ENCODE measurements at places on chromosomes 1 and 21.

GRCh38 chr1:67821263-67821662 is 12.0 kb downstream of the GNG12 start:
- no peak for DNase-seq

DNA sequence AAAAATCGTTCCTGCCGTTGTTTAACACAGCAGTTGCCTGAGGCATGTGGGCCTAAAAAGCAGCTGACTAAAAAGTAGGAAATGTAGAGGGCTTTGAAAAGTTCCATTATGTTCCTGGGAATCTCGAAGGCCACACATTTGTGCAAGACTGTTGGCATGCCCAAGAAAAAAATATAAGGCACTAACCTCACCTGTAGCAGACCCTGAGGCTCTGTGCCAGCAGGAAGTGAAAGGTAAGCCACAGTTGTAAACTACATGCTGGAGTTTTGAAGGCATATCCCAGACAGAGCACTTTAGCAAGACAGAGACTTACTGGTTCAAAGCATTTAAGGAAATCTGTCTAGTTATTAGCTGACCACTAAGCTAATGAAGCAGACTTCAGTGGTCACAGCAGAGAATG is 52.7 kb downstream of the TRMT1L start:
- no peak for DNase-seq

GRCh38 chr1:4083231-4084047 is 183.4 kb upstream of the C1orf174 start:
- DNase-seq: no peak

- no peak for DNase-seq
These were observed 63.4 kb downstream of the B3GALT5 start for GRCh38 chr21:39675993-39676661.

- DNase-seq: peak; percentile 84
These were observed at the start of gene RALGPS2 for GRCh38 chr1:178724728-178725465. RALGPS2 (plus strand) TSS chr1:178725244; CDS start chr1:178776765, 51,521 bp downstream.

- peak; percentile 3 for DNase-seq
These were observed 65.7 kb downstream of the TLR5 start for GRCh38 chr1:223077247-223077833.

DNA sequence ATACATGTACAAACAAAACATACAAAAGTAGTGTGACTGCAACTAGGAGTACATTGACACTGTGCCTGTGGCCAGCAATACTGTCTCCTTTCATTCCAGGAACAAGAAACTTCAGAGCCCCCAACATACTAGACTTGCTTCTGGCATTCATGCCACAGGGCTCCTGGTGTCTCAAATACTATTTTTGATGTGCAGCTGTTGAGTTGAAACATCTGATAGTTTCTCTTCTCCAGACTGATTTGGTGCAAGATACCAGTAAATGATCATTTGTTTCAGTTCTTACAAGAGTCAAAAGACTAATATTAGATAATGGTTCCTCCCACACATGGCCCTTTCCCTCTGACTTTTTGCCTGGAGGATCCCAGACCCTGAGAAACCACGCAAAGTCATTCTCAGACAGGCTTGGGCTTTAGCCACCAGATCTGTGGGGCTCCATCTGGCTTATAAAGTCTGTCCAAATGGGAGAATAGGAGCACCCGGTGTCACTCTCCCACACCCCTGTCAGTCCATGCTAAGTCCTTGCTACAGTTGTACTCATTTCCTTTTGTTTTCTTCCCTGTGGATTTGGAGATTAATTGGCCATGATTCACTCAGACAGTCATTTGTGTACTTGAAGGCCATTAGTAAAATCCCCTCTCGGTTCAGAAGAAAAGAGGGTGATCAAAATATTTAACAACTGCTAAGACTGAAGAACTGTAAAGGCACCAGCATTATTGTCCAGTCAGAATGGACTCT is 163.5 kb upstream of the RUNX1 start:
- peak; percentile 82 for DNase-seq

DNA sequence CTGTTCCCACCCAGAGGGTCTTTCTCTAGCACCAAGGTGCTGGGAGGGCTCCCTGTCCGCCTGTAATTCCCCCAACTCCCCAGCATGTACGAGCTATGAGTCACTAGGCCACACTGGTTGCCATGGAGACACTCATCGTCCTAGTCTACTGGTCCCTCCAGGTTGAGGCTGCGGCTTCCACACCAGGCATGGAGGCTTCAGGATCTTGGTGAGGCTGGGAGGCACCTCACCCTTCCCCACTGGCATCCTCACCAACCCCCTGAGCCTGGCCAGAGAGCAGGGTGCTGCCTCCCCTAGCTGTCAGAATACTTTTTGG is 75.6 kb upstream of the KAZN start:
- DNase-seq: no peak

DNA sequence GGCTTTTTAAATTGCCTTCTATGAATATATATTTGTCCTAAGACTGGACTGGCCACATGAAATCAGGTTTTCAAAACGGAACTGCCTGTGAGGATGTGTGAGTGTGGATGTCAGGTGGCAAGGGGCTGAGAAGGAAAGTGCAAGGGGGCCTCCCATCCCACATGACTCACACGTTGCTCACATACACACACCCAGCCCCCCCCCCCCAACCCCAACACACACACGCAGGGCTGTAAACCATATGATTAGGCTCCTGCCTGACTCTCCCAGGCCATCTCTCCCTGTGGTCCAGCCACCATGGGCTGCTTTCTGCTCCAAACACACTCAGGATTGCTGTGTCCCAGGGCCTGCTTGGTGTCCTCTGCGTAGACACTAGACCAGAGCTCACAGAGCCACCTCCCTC is 22.4 kb downstream of the DEGS1 start:
- peak; percentile 89 for DNase-seq

DNA sequence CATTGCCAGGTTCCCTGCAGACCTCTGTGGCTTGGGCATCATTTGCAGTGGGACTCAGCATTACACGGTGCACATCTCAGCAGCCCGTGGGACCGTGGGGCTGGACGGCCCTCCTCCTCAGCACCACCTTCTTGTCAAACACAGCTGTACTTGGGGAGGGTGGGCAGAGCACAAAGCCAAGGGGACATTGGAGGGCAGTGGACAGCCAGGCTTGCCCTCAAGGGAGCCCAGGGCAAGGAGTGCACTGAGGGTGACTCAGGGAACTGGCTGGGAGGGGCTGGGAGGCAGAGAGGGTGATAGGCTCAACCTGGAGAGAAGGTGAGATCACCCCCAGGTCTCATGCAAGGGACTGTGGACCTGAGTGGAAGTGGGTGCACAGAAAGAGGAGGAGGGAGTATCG is 3.4 kb downstream of the CAPN9 start:
- DNase-seq: no peak

GRCh38 chr1:53413175-53414001 is 45.8 kb upstream of the DMRTB1 start:
- no peak for DNase-seq

DNA sequence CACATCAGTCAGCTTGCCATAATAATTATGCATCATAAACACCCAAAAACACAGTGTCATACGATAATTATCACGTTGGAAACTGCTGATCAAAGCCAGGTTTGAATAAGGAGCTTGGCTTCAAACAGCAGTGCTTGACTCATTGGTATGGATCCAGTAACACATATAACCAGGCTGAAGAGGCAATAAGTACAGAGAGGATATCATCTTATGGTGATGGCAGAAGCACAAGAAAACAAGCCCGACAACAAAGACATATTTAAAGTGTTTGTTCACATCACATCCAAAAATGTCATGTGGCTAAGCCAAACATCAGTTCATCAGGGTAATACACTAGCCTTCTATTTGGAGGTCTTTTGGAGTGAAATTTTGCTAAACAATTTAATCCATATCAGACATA is 389.7 kb downstream of the NCAM2 start:
- DNase-seq: no peak

- DNase-seq: no peak
These were observed 52.0 kb downstream of the RUNX3 start for GRCh38 chr1:24878045-24878444.

DNA sequence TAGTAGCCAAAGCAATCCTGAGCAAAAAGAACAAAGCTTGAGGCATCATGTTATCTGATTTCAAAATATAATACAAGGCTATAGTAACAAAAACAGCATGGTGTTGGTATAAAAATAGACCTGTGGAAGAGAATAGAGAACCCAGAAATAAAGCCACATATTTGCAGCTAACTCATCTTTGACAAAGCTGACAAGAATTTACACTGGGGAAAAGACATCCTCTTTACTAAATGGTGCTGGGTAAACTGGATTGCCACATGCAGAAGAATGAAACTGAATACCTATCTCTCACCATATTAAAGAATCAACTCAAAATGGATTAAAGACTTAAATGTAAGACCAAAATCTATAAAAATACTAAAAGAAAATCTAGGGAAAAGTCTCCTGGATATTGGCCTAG is 59.5 kb upstream of the CD55 start:
- no peak for DNase-seq

DNA sequence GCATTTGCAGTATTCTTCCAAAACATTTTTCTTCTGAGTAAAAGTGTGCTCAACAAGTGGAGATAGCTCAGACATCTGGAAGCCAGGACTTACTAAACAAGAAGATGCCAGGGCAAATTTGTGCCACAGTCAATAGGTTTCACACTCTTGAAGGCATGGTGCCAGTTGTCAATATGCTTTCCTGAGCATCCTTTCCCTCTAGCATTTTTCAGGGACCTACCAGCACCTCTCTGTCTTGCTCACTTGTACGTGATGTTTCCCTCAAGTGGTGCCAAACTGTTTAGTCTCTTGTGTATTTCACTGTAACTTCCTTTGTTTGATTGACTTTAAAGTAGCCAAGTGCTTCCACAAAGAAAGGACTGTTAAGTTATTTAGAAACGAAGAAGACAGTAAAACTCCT is 194.0 kb upstream of the SGIP1 start:
- DNase-seq: peak; percentile 79

GRCh38 chr1:41920658-41921057 is 1.9 kb upstream of the HIVEP3 start:
- DNase-seq: no peak

- DNase-seq: peak; percentile 77
These were observed 36.1 kb downstream of the EIF2D start for GRCh38 chr1:206575894-206576737.

- DNase-seq: no peak
These were observed 45.1 kb upstream of the ROR1 start for GRCh38 chr1:63728611-63729226.

DNA sequence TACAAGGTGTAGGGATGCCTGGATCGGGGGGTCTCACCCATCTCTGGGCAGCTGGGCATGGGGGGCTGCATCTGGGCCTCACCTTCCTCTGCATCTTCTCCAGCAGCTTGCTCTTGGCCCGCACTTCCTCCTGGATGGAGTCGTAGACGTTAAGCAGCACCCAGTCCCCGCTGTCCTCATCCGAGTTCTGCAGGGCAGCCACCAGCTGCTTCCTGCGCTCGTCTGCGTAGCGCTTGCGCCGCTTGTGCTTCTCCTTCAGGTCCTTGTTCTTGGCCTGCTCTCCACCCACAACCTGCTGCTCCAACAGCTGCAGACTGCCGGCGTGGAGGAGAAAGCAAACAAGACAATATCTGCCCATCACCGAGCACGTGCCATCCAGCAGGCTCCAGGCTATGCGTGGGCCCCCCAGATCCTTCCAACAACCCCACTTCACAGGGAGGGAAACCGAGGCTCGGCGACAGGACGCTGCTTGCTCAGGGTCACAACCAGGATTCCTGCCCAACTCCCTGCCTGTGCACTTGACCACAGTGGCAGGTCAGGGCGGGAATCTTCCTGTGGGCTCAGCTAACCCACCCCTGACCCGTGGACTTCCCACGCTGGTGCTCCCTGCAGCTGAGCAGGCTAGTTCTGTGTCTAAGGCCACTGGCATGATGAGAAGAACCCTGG is 21.5 kb upstream of the DDOST start:
- no peak for DNase-seq

- no peak for DNase-seq
These were observed 44.8 kb upstream of the ZNF326 start for GRCh38 chr1:89949991-89950624.

DNA sequence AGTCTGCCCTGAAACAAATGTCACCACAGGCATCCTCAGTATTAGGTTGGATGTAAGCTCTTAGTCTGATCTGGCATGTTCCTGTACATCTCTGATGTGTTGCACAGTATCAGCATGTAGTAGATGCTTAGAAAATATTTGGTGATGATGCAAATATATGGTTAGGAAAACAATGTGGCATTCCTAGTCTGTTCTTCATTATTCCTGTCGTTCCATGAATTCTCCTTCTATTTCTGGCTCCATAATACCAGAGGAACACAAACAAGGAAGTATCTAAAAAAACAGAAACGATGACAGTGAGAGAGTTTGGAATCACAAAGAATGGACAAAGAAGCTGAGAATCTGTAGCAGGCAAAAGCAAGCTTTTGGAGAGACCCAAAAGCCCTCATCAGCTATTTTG is 236.6 kb downstream of the HHAT start:
- no peak for DNase-seq

DNA sequence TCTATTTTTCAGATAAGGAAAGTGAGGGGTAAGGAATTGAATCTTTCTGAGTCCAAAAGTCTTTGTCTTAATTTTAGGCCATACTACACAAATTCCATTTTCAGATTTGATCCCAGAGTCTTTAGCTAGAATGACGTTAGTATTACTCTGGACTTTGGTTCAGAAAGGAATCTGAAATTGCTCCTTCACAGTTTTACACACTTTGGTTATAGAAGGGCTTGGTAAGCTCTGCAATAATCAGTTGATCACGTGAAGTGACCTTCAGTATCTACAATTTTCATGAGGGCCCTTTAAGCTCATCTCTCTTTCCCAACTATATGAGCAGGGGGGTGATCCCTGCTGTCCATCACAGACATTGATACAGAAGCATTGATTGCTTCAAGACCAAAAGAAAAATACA is 103.4 kb upstream of the ESRRG start:
- no peak for DNase-seq

DNA sequence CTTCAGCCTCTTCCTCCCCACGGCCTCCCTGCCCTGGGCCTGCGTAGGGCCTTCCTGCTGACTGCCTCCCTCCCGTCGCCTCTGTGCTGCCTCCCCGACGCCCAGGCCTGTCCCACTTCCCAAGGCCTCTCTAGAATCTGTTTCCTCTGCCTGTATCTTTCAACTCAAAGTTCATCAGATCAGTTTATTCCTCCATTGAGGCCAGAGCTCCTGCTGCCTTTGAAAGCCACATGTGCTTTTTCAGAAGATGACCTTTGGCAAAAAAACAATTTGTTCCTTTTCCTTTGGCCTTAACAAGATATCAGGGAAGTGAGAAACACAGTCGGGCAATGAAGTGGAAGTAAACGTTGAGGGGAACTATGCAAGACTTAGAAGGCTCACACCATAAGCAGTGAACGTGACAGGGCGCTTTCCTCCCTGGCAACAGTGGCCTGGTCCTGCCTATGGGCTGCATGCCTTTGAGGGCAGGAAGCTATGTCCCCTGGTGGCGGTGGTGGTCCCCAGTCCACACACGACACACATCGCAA is 85.9 kb downstream of the PSMG1 start:
- DNase-seq: peak; percentile 24

Data from endothelial cell of umbilical vein (primary cell).